Immature natural killer cell (primary cell): ENCODE measurements at places on chromosomes 3 and 15. TPM values are rescaled to one million over a fixed set of nuclear protein-coding genes. Genes with fewer than 3 reads are reported as not detected.
A peak's percentile ranks its signal among the peaks of the same experiment; 100 is the strongest.

- no peaks in the 10 kb centered on the region for H3K36me3 ChIP-seq
- DNase-seq, result no peak
Measured at GRCh38 chr3:56894881-56895431, 93.2 kb upstream of the ARHGEF3 start.

DNA sequence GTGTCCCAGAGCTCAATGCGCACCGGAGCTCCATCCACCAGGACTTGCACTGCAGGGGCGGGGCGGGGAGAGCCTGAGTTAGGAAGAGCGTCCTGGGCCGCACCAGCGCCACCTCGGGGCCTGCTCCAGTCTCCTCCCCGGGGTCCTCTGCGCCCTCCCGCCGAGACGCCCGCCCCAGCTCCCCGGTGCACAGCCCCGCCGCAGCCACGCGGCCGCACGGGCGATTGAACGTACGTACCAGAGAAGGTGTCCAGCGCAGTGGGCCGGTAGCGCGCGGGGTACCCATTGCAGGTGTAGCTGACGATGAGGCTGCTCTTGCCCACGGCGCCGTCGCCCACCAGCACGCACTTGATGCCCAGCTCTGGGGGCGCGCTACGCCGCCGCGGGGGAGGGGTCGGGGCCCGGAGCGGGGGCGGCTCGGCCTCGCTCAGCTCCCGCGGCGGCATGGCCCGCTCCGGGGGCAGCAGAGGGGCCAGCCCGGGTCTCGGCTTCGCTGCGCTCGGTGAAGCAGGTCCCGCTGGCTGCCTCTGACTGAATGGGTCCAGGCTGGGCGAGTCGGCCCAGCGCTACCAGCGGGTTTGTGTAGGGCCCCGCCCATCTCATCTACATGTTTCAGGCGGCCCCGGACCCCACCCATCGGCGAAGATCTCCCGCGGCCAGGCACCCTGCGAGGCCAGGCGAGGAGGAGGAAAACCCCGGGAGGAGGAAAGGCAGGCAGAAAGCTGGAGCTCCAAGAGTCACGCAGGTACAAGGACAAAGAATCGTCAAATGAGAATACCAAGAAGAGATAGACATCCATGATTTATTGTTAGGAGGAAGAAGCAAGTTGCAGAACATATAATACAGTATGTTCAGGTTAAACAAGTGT, at the start of gene RHOV:
Gene RHOV (minus strand): TSS at position 541 of the 868 bp plus-strand sequence. CDS start 95 bp downstream, at position 446.
- no peak within 1 kb of the TSS for H3K27ac ChIP-seq
- H3K4me3 ChIP-seq, result peak within 1 kb of the TSS; percentile 62
- peaks cover 6% of the 10 kb centered on the region for H3K4me1 ChIP-seq
- peak; percentile 30 for DNase-seq

DNA sequence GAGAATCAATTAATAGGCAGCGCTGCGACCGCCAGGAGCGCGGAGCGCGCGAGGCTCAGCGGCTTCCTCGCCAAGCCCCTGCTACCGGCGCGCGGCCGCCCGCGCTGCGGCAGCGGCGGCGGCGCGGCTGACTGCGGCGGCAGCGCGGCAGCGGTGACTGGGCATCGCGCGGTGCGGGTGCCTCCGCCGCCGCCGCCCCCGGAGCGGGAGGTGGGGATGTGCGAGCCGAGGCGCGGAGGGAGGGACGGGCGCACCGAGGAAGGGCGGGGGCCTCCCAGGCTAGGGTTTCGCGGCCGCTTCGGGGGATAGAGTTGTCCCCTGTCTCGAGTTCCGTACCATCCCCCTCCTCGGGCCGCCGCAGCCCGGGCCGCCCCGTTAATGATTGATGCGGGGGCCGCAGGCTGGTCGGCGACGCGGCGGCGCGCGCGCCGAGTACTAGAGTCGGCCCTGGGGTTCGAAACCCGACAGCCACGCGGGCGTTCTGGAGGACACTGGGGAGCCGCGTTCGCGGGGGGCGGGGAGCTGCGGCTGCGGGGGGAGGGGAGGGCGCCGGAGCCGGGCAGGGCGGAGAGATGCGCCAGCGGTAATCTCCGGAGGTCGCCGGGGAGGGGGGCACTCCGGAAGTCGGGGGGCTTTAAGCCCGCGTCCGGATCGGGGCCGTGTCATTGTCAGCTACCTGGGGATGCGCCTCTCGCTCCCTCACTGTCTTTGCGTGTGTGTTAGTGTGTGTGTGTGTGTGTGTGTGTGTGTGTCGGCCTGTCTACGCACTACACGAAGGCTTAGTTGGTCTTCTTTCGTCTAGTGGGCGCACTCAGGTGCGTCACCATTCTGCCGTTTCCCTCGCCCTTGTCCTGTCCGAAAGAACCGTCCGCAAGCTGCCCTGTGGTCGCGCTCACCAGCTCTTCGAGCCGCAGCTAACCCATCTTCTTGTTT, at the start of gene PAQR9:
Gene PAQR9 (minus strand): TSS at position 159 of the 933 bp plus-strand sequence. CDS start 338 bp downstream, outside the sequence.
- H3K27me3 ChIP-seq, result peaks cover 24% of the 10 kb centered on the region
- peaks cover 18% of the 10 kb centered on the region for H3K4me1 ChIP-seq
- H3K36me3 ChIP-seq, result peaks cover 4% of the 10 kb centered on the region
- no peak within 1 kb of the TSS for H3K27ac ChIP-seq

UACA gene
- polyA plus RNA-seq, result not detected
